Colonic mucosa (tissue), 4 donors: ENCODE measurements at places on chromosomes 6 and 20. TPM values are rescaled to one million over a fixed set of nuclear protein-coding genes. Genes with fewer than 3 reads are reported as not detected.

GRCh38 chr6:41306187-41306854, 19.8 kb upstream of the TREM1 start:
- peak; percentile 55 for DNase-seq

DNA sequence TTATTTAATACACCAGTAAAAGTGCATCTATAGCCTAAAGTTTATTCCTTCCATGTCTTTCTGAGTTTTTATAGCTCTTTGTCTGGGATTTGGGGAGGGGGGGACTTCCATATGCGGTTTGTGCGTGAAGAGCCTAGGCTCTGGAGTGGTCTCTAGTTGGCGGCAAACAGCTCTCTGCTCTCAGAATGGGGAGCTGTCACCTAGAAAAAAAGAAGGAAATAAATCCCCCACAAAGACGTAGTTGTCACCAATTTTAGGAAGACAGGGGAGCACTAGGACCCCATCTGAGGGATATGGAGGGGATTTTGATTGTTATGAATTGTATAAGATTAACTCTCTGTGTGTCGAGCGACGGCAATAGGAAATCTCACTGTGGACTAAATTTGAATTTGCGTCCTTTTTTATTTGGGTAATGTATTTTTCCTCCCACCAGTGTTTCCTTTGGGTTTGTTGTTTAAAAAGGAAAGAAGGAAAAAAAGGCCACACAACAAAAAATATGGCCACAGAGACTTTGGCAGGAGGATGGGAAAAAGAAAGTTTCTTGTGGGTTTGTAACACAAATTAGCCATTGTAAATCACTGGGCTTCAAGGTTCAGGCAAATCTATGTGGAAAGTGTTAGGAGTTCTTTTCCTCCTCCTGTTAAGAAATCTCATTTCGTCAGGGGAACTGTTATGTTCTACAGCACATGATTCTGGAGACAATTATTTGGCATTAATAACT, 7.4 kb downstream of the POU3F2 start:
- DNase-seq, result no peak

DNA sequence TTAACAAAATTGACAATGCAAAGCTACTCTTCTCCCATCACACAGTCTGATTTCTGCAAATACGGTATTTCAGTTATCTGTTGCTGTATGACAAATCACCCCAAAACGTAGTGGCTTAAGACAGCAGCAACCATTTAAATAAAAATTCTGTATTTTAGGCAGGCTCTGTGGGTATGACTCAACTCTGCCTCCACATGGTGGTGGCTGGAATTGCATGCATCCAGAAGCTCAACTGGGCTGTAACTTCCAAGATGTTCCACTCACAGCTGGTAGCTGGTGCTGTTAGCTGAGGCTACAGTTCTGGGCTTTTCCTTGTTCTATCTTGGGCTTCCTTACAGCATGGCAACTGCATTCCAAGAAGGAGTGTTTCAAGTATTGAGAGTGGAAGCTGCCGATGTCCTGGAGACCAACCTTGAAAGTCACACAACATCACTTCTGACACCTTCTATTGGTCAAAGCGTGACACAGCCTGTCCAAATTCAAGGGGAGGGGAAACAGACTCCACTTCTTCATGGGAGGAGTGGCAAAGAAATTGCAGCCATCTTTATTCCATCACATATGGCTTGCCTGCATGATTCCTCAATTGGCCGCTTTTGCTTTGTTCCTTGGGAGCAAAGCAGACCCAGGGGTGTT, 39.7 kb upstream of the TULP1 start:
- peak; percentile 57 for DNase-seq

DNA sequence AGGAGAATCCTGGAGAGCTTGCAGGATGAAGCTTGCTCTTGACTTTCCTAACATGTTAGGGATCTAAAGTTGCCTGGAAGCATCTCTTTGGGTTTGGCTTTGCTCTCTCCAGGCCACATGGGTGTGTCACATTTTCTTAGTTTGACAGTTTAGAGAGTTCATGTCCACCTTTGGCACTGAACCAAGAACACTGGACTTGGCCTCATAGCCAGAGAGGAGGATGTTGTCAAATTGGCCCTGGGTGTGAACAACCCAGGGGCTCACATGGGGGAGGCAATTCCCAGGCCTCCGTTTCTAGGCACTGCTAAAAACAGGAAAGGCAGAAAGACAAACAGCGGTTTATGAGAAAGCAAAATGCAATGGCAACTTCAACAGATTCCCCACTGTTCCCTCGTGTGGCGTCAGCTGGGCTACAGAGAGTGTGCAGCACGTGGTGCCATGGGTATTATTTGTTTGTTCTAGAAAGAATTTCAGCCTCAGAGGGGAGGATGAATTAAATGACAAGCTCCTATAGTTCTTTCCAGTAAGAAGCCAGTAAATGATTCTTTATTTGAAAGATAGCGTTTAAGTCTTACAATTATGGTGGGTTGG, 93.9 kb downstream of the CLIC5 start:
- no peak for DNase-seq

DNA sequence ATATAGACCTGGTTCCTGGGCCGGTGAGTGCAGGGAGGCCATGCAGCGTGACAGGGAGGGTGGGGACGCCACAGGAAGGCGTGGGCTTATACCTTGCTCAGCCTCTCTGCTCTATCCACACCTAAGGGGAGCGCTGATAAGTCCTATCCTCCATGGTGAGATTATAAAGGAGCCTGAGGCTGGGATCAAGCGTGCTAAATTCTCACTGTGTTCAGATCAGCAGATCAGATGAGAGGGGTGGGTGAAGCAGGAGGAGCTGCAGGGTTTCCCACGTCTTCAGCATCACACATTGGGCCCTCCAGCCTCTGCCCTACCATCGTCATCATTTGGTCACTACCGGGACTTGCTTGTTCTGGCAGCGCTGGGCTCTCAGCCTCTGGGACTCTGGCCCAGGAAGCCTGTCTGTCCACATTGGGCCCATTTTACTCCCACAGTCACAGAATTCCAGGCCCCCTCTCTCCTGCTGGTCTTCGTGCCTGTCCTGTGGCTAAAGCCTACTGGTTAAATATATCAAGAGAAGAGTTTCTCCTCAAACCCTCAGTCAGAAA, 29.1 kb upstream of the PDE10A start:
- DNase-seq, result no peak

DNA sequence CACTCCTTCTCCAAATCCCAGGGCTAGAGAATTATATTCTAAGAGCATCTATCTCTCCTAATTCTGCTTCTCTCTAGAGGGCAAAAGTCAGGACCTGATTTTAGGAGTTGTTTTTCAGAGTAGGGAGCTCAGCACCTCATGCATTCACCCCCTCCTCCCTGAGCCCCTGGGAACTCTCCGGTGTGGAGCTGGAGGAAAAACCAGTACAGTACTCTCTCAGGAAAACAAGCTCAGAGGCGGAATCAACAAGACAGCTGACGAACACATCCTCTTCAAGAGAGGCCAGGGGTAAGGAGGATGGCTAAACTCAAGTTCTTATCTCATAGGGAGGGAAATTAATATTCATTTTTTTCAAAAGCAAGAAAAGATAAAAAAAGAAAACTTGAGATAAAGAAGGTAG, 120.1 kb upstream of the CDYL start:
- DNase-seq, result no peak

GRCh38 chr6:107679457-107679856, 144.7 kb downstream of the SCML4 start:
- no peak for DNase-seq

DNA sequence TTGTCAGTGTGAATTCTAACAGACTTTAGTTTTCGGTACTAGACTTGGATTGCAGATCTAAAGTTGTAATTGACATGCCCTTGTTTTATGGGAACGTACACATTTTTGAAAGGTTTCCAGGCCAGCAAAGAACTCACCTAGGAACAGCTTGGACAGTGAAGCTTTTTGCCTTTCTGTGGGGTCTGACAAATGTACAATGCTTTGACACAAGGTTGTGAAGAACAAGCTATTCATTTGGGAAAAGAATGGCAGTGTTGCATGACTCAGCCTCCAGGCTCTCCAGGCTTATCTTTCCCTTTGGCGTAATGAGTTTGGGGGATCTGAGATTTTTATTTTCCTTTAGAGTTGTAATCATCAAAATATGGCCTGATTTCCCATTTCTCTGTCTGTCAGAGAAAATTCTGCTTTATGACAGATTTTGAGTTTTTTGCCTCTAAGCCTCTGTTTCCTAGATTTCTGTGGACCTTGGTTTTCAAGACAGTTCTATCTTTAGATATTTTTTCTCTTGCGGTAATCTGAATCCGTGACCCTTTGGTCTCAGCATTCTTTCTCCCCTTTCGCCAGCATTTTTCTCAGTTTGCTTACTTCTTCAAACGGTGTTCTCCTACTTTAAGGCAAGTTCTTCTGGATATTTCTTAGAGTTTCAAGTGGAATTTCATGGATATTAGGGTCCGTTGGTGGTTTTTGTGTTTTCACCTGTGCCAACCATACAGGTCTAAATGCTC, 221.0 kb downstream of the ADGB start:
- DNase-seq, result no peak

GRCh38 chr20:25477014-25477882, 69.8 kb downstream of the GINS1 start:
- no peak for DNase-seq

DNA sequence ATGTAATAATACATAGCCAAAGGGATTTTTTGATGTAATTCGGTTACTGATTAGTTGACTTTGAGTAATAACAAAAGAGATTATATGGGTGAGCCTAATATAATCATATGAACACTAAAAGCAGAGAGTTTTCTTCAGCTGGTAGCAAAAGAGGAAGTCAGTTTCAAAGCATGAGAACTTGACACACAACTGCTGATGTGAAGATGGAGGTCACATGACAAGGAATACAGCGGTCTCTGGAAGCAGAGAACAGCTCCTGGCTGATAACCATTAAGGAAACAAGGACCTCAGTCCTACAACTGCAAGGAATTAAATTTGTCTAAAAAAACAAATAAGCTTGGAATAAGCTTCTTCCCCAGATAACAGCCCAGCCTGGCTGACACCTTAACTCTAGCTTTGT, 154.5 kb upstream of the PRND start:
- DNase-seq, result no peak

GRCh38 chr6:71410681-71411080, 122.1 kb downstream of the OGFRL1 start:
- no peak for DNase-seq

DNA sequence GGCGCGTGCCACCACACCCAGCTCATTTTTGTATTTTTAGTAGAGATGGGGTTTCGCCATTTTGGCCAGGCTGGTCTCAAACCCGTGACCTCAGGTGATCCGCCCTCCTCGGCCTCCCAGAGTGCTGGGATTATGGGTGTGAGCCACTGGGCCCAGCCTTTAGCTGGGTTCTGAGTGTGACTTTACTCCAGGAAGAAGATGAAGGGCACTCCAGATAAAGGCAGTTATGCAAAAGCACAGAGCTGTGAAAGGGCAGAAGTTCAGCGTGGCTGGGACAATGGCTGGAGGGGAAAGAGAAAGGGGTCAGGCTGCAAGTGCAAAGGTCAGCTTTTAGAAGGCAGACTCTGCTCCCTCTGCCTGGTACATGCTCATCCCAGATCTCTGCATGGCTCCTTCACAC, 39.7 kb downstream of the MAP3K5 start:
- DNase-seq, result peak; percentile 65

DNA sequence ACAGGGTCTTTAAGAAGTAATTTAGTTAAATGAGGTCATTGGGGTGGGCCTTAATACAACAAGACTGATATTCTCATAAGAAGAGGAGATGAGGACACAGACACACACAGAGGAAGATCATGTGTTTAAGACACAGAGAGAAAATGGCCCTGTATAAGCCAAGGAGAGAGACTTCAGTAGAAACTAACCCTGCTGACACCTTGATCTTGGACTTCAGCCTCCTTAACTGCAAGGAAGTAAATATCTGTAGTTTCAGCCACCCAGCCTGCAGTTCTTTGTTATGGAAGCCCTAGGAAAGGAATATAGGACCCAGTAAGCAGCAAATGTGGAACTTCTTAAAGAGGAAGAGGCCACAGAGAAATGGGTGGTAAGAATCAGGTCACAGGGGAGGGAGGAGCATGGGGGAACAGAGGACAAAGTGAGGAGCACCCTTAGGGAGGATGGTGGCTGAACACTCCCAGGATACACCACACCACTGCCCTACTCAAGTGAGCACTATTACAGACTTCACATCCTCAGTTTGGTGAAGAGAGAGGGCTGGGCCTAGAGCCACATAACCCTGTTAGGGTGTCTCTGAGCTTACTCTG, 762 bp downstream of the SIRPB1 start:
- no peak for DNase-seq

DNA sequence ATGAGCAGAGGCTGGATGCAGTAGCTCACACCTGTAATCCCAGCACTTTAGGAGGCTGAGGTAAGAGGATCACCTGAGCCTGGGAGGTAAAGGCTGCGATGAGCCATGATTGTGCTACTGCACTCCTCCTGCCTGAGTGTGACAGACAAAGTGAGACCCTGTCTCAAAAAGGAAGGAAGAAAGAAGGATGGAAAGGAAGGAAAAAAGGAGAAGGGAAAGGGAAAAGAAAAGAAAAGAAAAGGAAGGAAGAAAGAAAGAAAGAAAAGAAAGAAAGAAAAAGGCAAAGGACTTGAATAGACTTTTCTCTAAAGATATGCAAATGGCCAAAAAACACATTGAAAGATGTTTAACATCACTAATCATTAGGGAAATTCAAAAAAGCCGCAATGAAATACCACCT, 215.3 kb upstream of the MYLIP start:
- DNase-seq, result no peak

DNA sequence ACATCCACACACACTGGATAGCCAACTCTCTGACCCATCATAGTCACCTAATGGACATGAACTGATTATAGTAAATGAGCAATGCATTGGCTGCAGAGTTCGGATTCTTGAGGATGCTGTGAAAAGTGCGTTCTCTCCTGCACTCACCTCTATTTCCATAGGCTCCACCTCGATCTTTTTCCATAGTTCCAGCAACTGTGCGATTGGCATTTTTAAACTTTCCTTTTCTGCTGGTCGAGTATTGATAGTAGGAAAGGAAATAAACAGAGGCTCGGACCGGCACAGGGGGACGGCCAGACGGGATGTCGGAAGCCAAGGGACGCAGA, 94.4 kb downstream of the RNASET2 start:
- no peak for DNase-seq

The KCNB1 gene
- total RNA-seq, result 0.37 TPM

The FAM83D gene
- total RNA-seq, result 32.6 TPM

The MEI4 gene
- not detected for total RNA-seq

The BRPF3 gene
- total RNA-seq, result 68.2 TPM

The ERVFRD-1 gene
- 0.10 TPM for total RNA-seq
